Right hindlimb (tissue), 1 donor: ENCODE measurements at places on chromosomes 13 and 19.

- DNase-seq, result peak; percentile 68
Measured at GRCh38 chr19:45782162-45782691, at the start of gene DMPK. Gene DMPK, minus strand, starts transcription at chr19:45782490. Its CDS starts 138 bp downstream, at chr19:45782352.

DNA sequence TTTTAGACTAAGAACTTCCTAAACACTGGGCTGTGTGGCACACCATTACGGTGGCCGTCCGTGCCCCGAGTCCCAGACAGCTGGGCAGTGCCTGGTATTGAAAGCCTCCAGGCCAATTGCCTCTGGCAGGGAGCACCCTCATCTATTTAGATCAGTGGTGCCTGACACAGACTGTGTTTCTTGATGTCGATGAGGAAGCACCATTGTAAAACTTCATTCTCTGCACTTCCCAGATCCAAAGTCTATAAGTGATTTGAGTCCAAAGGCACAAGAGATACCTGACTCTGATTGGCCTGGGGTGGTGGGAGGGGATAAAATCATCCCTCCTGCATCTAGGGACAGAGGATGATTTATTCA, 8.5 kb upstream of the STK24 start:
- no peak for DNase-seq

GRCh38 chr19:4699826-4700692, 23.6 kb downstream of the DPP9 start:
- DNase-seq, result no peak

- DNase-seq, result no peak
Measured at GRCh38 chr19:35134601-35135242, at the start of gene LGI4. Gene LGI4, minus strand, starts transcription at chr19:35135059. Its CDS starts 379 bp downstream, at chr19:35134680.
